ENCODE measurements at places on chromosomes 11 and 22. TPM values are rescaled to one million over a fixed set of nuclear protein-coding genes. Genes with fewer than 3 reads are reported as not detected.
A peak's percentile ranks its signal among the peaks of the same experiment; 100 is the strongest.

- DNase-seq = no peak
Measured at GRCh38 chr11:73001615-73002014, 140.5 kb downstream of the FCHSD2 start.

DNA sequence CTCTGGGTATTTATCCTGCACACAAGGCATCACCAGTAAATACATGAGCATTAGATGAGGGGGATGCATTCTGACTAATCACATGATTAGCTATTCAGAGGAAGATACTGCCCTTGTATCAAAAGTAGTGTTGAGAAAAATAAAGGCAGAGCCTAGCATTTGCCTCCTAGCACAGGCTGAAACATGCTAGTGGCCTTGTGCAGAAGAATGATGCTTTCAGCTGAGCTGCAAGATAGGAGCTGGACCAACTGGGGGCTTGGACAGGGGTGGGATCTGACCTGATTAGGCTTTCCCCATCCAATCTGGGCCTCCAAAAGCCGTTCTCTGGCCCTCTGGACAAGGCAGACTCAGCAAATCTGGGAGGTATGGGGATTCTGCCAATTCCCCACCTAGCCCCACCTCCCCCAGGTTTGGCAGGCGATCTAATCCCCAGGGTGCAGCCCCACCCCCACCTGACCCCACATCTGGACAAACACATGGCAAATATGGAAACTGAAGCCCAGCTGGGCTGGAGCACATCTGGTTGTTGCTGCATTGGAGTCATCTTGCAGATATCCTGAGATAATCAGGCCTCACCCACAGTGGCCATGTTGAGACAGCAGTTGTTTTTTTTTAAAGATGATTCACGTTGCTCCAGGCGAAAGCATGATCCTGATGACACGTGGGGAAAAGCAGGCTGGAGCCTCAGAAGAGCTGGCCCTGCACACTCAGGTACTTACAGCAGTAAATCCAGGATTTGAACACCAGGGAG, 4.4 kb upstream of the MISFA start:
- DNase-seq = peak; percentile 52

- no peak for DNase-seq
Measured at GRCh38 chr11:78319453-78319955, 98.1 kb downstream of the GAB2 start.

GRCh38 chr11:26953770-26954392, 40.0 kb upstream of the FIBIN start:
- DNase-seq = no peak

The CCDC73 gene
- not detected for polyA plus RNA-seq

The GAL3ST1 gene
- not detected for polyA plus RNA-seq

Measured in keratinocyte (primary cell).